ENCODE measurements at places on chromosomes 6 and 20.

- no peak for DNase-seq
These were observed 176.6 kb downstream of the ZDHHC14 start for GRCh38 chr6:157557559-157557958.

- DNase-seq, result no peak
These were observed 2.9 kb downstream of the GSS start for GRCh38 chr20:34952671-34953070.

DNA sequence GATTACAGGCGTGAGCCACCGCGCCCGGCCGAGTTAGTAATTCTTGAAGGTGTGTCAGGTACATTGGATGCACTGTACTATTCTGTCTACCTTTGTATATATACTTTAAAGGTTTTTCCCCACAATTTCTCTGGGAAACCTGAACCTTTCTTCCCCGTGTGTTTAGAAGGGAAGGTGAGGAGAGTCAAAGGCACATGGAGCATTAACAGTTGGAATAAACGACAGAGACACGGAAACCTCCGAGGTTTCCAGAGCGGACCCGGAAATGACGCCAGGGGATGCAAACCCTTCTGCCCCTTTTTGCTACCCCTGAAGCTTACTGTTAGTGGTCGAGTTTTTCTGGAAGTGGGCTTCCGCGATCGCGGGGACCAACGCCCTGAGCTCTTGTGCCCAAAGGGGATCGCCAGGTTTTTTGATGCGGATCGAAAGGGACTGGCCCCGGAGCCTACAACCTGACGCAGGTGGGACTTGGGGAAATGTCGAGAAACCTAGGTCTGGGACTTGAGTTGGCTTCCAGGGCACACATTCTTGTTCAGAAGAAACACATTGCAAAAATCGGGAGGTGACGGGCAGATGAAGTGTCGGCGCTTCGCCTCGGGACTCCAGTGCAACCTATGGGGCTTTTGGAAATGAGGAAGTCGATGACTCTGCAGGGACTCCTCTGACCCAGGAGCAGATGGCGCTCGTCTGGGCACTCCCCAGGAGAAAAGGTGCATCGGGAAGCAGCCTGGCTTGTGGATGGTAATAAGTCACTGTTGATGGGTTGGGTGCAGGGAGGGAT is 218.2 kb downstream of the OR2B2 start:
- no peak for DNase-seq

DNA sequence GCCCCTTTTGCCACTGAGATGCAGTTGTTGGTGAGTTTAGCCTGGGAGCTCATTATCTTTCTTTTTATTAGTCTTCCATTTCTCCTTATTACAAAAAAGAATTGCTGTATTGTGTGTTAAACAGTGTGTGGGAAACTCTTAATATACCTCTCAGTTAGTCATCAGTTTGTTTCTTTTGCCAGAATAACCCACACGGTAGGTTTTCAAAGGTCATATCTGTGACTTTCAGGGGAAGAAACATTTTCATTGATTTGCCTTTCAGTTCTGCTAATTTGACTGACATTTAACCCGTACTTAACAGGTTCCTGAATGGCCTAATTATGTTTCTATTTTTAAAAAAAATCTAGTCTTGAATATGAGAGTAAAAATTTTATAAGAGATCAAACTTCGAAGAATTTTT is 145.3 kb downstream of the KHDC1L start:
- no peak for DNase-seq

DNA sequence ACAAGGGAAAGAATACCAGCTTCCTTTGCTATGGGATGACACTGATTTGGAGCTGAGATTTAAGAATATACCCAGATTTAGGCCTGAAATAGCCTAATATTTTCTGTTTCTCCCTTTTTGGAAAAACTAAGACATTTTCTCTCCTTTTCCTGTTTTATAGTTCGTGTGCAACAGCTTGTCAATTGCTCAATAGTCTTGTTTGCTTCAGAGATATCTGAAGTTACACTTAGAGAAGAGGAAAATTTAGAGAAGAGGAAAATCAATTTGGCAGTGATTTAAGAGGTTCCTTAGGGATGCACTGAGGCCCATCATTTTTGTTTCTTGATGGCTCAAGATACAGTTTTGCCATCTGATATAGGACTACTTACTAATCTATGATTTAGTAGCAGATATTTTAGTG is 398.6 kb downstream of the RFPL4B start:
- no peak for DNase-seq

GRCh38 chr20:54291339-54292010 is 83.6 kb downstream of the PFDN4 start:
- DNase-seq, result no peak

- DNase-seq, result peak; percentile 70
These were observed 12.3 kb upstream of the TMC2 start for GRCh38 chr20:2523919-2524708.

GRCh38 chr6:157688275-157688959 is 134.6 kb upstream of the SNX9 start:
- no peak for DNase-seq

DNA sequence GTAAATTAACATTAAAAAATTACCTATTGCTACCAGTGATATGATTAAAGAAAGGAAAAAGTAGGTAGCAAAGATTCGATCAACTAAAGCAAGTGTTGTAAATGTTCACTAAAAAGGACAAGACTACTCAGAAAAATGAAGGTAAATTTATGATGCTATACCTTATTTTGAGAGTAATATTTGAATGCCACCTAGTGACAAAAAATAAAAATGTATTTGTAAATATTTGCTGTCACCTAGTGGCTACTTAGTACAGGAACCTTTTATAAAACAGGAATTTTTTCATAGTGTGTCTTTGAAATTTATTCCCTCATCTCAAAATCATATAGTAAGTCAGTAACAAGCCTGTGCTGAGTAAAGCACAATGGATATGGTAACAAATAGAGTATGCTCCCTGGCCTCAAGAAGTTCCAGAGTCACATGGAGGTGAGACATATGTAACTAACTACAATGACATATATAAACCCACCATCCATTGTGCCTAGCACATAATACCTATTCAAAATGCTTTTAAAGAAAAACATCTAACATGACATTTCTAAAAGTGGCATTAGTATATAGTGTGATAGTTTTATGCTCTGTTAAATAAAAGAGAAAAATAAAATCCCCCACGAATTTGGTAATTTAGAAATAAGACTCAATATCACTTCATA is 193.1 kb upstream of the SIM1 start:
- DNase-seq, result peak; percentile 57

GRCh38 chr6:136809091-136809860 is 13.1 kb upstream of the PEX7 start:
- DNase-seq, result no peak

DNA sequence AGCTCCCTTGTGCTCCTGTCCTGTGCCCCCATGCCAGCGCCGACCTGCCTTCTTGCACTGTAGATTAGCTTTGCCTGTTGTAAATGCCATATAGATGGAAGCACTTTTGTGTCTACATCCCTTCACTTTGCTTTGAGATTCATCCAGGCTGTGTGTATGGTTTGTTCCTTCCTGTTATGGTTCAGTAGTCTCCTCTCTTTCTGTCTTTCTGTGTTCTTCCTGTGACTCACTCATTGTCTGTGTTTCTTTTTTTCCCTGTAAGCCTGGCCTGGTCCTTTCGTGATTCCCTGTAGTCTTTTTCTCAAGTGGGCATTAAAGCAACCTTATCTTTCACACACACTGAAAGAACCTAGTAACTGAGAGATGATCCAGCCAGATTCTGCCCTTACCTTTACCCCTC is 66.6 kb downstream of the JARID2 start:
- no peak for DNase-seq

All from NCI-H1417 treated with DMSO at 0.1 percent for 48 hours (cell line).